B cell (primary cell): ENCODE measurements at places on chromosomes 1 and 21. TPM values are rescaled to one million over a fixed set of nuclear protein-coding genes. Genes with fewer than 3 reads are reported as not detected.

DNA sequence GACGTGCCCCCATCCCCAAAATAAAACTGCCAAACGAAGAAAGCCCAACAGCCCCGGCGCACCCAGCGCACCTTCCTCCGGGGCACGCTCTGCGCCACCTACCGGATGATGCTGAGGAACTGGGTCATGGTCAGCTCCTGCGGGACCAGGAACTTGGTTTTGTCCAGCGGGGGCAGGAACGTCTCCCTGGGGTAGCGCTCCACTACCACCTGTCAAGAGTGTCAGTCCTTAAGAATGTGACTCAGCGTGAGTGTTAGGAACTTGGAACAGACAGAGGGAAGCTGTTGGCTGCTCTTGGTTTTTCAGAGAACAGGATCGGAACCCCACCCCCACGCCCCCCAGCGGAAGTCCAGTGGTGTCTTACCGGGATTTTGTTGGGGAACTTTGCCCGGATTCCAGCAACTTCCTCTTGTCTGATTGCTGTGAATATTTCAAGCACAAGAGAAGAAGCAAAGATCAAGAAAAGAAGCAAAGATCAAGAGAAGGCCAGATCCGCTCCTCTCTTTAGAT, 431 bp downstream of the MAP1LC3C start:
- peak; percentile 75 for DNase-seq

DNA sequence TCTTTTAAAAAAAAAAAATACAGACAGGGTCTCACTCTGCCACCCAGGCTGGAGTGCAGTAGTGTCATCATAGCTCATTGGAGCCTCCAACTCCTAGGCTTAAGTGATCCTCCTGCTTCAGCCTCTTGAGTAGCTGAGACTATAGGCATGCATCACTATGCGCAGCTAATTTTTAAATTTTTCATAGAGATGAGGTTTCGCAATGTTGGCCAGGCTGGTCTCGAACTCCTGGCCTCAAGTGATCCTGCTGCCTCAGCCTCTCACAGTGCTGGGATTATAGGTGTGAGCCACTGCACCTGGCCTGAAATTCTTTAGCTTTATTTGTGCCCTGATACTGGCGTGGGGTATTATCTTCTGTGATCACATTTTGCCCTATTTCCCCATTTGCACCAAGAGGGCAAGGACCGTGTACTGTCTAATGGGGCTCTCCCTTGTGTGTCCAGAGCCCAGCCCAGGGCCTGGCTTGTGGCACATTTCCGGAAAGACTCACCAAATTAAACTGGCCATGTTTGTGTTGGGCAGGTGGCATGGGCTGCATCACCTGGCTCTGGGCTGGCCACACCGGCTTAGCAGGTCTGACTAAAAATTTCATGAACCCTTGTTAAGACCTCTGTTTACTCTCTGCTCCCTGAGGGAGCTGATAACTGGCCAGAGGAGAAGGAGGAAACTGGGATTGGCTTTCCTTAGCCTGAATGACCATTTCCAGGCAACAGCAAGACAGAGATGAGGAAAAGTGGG, 32.2 kb downstream of the TRIM62 start:
- DNase-seq, result no peak

GUCA2B gene
- not detected in 2 replicates for polyA plus RNA-seq

DNA sequence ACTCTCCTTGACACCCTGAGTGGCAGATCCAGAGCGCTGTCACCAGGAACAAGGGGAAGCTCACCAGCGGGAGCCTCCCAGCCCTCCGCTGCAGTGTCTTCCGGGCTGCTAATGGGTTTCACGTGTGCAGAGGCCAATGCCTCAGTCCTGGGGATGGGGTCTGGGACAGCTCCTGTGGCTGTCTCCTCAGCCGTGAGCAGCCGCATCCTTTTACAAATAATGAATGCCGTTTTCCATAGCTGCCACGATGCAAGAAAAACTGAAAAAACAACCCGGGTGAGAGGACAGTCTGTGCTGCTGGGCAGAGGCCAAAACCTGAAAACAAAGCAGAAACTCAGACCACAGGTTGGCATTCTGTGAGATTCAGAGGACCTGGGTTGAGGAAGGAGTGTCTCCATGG, 212.2 kb upstream of the RAB4A start:
- no peak for DNase-seq

DNA sequence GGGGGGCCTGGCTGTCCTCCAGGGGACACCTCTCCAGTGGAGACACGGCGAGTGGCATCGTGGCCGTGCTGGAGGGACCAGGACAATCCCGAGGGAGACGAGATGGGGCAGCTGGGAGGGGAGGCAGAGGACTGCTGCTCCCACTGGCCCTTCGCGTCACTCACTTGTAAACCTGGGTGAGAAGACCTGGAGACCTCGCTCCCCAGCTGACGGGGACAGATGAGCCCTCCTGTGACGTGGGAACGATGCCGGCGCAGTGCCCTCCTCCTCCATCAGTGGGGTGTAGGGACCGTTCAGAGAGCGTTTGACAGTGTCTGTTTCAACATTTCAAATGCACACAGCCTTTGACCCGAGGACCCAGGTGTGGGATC, 4.6 kb downstream of the SPATC1L start:
- DNase-seq, result peak; percentile 6

DNA sequence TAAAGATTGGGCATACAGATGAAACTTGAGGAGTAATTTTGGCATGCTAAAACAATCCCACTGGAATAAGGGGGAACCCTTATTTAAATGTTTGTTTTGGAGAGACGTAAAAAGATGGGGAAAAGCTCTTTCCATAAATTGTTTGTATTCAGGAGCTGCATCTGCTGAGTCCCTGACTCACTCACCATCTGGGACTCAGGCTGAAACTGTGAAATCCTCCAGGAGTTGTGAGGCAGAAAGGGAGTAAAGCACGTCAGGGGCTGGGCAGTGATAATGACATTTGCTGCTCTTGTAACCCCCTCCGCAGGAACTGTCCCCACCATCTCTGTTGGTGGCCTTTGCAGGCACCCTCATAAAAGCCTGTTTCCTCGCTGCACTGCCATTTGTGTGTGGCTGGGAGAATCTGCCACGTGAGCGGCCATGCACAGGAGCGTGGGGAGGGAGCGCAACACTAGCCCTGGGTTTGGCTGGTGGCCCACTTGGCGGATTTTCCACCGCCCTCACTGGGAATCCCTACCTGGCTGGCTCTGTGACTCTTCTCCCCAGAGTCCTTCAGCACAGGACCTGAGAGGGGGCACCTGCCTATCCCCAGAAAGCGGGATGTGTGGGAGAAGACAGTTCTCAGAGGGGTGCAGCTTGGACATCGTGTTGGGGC, 45.3 kb downstream of the ZSCAN20 start:
- no peak for DNase-seq

DNA sequence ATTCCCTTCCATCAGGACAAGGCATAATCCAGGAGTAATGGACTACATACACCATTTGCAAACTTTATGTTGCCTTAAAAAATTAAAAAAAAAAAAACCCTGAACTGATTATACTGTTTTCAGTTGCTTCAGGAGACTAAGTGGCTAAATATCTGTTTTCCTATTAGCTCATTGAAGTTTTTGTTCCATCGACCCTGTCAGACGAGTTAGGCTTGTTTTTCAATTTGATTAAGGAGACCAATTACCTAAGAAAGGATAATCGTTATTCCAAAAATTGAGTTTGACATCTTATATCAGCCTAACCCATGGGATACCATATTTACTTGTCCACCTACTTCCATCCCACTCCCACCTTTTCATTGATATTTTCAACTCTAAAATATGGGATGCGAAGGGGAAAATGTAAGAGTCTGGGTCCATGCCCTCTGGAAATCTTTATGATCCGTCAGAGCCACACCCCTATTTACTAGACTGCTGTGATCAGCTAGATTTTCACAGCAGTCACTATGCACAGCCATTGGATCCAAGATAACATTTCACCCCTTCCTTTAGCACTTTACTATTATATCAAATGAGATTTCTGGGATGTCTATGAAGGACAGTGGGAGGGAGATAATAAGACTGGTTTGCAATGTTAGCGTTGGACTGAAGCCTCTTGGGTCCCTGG, 41.0 kb downstream of the IL12RB2 start:
- DNase-seq, result no peak

DNA sequence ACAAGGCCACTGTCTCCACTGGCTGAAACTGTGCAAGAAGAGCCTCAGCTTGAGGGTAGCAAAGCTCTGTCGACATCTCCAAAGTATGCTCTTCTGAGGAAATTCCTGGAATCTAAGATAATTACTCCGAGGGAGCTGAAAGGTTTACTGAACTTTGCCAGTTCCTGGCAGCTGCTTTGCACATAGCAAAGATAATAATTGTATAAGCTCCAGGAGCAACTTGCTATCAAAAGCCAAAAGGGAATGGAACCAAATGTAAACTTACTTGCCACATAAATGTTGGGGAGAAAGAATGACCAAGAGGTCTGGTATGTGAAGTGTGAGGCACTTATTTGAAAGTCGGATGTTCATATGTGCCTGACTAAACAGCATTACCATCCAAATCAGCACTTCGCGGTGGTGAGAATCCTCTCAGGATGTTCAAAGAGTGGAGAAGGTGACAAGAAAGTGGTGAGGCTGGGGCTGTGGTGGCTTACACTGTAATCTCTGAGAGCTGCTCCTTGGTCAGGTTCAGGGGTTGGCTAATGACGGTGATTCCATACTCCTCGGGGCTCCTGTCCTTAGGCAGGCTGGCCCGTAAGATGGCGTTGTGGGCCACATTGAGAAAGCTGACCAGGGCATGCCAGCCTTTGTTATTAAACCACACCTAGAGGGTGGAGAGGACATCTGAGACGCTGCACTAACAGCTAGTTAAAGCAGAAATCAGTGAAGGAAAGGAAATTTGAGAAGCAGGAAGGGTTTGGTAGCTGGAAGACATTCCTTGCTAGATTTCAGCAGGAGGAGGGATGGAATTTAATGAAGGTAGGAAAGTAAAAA, 100.0 kb downstream of the ABCA4 start:
- no peak for DNase-seq

PCP4L1 gene
- not detected in 2 replicates for polyA plus RNA-seq

GRCh38 chr1:74964508-74965102, 169.6 kb upstream of the LHX8 start:
- no peak for DNase-seq

UBL4B gene
- polyA plus RNA-seq, result not detected in 2 replicates

- DNase-seq, result no peak
Observed at GRCh38 chr1:245859493-245860114, 647.5 kb downstream of the SMYD3 start.

DNA sequence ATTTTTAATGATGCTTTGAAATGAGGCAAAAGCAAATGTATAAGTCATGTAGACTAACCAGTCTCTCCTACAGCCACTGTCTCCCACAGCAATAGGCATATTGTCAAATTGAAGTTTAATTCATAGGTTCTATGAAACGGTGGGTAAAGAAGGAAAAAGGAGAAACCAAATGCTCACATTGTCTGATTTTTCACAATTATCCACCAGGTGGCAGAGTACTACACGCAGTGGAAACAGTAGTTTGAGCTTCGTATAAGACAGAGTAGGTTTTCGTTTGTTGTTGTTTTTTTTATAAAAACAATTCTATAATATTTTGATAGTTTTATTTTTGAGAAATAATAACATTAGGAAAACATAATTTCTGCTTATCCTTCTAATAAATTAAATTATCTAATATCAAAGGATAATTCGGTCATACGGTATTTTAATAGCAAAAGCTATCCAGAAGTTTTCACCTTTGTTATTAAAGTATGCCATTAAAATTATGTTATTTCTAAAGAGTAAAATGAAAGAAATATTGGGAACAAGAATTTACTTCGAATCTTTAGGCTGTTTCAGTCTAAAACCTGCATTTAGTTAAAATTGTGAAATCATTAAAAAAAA, 39.1 kb downstream of the TYW3 start:
- DNase-seq, result peak; percentile 42

LCE6A gene
- not detected in 2 replicates for polyA plus RNA-seq

HSF2BP gene
- polyA plus RNA-seq, result 0.45 and 0.49 TPM in 2 replicates

GRCh38 chr21:39869141-39869818, 2.0 kb downstream of the PCP4 start:
- no peak for DNase-seq

LCE3D gene
- polyA plus RNA-seq, result not detected in 2 replicates

DNA sequence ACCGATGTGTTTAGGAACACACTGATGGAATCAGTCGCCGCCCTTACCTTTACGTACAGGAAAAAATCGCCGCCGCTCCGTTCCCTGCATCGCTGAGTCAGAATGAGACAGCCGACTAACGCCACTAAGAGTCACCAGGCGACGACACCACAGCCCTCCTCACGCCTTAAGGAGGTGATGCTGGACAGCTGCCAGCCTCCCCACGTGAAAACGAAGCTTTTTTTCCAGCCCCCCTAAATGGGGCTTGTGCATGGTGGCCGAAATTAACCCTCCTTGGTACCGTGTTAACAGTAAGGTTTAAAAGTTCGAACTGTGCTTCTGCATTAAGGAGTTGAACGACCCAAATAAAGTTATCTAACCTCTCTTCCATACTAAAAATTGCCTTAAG, 511 bp downstream of the DNTTIP2 start:
- DNase-seq, result peak; percentile 67

DNA sequence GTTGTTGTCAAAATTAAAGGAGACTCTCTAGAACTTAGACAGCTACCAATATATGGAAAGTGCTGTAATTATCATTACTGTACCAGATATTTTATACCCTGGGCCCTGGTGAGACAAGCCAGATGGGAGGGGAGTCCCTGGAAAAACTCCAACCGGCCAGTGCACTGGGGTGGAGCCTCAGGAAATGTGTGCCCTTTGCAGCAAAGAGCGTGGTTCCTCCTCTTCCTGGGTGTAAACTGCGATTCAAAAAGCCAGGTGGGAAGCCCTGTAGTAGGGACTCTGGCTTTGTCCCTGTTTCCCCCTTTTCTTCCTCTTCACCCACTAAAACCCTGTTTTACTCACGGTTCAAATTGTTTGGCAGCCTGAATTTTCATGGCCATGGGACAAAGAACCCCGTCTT, 812.3 kb downstream of the PLA2G4A start:
- no peak for DNase-seq

- no peak for DNase-seq
Observed at GRCh38 chr1:1329304-1330210, 1.5 kb upstream of the TAS1R3 start.

DNA sequence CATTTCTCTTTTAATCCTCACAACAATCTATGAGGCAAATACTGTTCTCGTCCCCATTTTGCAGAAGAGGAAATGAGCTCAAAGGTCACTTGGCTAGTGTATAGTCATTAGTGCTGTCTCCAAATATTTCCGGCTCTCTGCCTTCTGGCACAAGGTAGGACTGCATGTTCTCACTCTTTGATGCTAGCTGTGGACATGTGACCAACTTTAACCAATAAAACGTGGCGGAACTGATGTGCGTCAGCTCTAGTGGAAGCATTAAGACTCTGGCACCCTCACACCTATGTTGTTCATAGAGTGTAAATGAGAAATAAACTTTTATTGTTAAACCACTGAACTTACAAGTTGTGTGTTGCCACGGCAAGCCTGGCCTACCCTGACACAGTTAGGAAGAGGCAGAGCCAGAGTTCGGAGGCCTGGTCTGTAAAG, 5.0 kb upstream of the KIF21B start:
- DNase-seq, result no peak

MAP10 gene
- polyA plus RNA-seq, result 0.50 and 0.60 TPM in 2 replicates

- no peak for DNase-seq
Observed at GRCh38 chr1:22850681-22851080, 122.0 kb downstream of the LACTBL1 start.

- DNase-seq, result no peak
Observed at GRCh38 chr1:172338295-172338735, 82.2 kb upstream of the C1orf105 start.

TAF13 gene
- polyA plus RNA-seq, result 6.6 and 25.1 TPM in 2 replicates

TM2D1 gene
- polyA plus RNA-seq, result 30.8 and 43.6 TPM in 2 replicates
